ENCODE measurements at places on chromosomes 1 and 21. TPM values are rescaled to one million over a fixed set of nuclear protein-coding genes. Genes with fewer than 3 reads are reported as not detected.

The ZNF697 gene
- polyA plus RNA-seq = 19.7 TPM

The IL20 gene
- polyA plus RNA-seq = not detected

- no peak for DNase-seq
Observed at GRCh38 chr1:19814244-19814661, 830 bp downstream of the RNF186 start.

DNA sequence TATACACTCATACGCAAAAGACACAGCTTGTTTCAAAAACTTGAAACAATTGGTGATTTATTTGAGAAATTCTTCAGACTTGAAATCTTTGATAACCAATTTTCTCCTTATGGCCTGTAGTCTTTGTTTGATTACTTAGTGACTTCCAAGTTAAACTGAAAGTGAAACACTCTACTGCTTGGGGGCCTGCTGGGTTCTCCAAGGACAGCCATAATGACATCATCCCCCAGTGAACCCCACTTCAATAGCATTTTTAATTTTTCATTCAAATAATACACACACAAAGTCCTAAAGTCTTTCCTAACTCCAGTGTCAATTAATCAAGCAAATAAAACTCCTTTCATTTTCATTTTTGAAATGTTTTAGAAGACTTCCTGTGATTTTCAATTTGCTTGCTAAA, 59.2 kb downstream of the KRTAP19-8 start:
- no peak for DNase-seq

GRCh38 chr1:219173434-219173757, 282 bp upstream of the LYPLAL1 start:
- no peak for DNase-seq

DNA sequence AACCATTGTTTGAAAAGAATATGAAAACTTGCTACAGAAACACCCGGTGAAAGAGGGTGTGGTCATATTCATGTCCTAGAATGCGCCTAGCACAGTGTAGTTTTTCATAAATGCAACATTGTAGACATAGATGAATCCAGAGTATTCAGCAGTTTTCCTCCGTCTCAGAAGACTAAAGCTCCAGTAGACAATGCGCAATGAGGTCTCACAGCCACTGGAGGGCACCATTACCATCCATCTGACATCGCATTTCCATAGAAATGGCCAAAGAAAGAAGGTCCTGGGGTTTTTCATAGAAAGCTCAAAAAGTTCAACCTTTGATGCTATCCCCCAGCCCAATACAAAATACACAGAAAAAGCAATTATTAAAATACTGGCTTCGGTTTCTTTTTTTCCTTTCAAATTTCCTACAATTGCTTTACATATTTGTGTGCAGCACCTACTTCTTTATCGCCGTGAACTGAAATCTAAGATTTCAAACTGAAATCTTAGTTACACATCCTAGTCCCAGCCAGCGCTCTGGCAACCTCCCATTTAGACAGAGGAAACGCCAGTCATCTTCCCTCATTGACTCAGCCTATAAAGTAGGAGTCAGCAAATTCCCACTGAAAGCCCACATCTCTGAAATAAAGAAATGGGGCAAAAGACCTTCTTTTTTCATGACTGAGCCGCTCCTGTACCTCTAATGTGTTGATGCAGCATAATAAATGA, 3.9 kb upstream of the CD58 start:
- DNase-seq = no peak

- no peak for DNase-seq
Observed at GRCh38 chr1:23827717-23828116, 2.5 kb upstream of the HMGCL start.

DNA sequence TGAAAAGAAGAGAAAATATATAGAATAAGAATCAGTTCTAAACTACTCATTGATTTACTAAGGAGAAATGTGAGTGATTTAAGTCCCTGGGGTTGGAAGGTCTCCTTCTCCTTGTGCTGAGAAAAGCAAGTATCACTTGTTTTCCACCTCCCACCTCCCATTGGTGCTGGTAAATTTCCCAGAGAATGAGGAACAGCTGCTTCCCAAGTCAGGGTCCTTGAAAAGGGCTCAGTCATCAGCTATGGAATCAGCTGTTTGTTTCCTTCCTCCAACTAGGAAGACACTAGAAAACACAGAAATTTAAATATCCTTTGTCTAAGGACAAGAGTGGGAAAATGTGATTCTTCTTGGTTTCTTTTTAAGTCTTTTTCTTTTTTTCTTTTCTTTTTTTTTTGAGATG, 131.3 kb upstream of the C1orf21 start:
- no peak for DNase-seq
